ENCODE measurements at places on chromosomes 2 and 18.

DNA sequence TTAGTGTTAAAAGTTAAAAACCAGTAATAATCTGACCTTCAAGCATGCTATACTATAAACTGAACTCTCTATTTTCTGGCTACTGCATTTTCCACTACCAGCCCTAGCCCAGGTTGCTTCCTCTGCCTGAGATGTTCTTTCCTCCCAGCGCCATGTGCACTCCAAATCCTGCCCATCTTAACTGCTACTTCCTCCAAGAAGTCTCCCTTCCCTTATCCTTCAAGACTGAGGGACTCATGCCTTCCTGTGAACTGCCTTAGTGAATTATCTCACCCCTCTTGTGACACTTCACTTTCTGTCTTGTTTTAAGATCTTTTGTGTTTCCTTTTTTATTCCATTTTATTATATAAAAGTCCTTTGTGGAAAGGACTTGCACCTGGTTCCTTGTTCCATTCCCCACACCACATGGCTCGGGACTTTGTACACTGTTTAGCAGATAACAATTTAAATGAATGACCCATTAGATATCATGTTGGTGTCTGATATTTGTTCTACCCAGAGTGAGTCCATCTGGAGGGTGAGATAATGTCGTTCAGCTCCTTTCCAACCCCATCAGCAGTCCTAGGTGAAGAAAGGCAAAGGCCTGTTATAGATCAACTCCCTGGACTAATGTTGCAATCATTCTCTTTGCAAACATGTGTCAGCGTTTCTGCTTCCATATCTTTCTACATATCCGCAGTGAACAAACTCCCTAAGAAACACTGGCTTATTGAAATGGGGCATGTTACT lies 20.9 kb upstream of the AGFG1 start:
- no peak for DNase-seq
- no peaks in the 10 kb centered on the region for H3K27me3 ChIP-seq
- no peaks in the 10 kb centered on the region for H3K4me1 ChIP-seq
- H3K4me3 ChIP-seq: no peak overlapping the region
- no peaks in the 10 kb centered on the region for H3K36me3 ChIP-seq

GRCh38 chr2:82839036-82839435 lies 1620.0 kb downstream of the SUCLG1 start:
- H3K4me1 ChIP-seq: no peaks in the 10 kb centered on the region
- no peak overlapping the region for H3K27ac ChIP-seq
- H3K4me3 ChIP-seq: no peak overlapping the region
- no peaks in the 10 kb centered on the region for H3K27me3 ChIP-seq

- peak overlapping the region; percentile 41 for H3K27ac ChIP-seq
- H3K27me3 ChIP-seq: no peaks in the 10 kb centered on the region
- peaks cover 4% of the 10 kb centered on the region for H3K4me1 ChIP-seq
- no peak for DNase-seq
Observed at GRCh38 chr2:37215250-37215649, 16.1 kb downstream of the CEBPZ start.

DNA sequence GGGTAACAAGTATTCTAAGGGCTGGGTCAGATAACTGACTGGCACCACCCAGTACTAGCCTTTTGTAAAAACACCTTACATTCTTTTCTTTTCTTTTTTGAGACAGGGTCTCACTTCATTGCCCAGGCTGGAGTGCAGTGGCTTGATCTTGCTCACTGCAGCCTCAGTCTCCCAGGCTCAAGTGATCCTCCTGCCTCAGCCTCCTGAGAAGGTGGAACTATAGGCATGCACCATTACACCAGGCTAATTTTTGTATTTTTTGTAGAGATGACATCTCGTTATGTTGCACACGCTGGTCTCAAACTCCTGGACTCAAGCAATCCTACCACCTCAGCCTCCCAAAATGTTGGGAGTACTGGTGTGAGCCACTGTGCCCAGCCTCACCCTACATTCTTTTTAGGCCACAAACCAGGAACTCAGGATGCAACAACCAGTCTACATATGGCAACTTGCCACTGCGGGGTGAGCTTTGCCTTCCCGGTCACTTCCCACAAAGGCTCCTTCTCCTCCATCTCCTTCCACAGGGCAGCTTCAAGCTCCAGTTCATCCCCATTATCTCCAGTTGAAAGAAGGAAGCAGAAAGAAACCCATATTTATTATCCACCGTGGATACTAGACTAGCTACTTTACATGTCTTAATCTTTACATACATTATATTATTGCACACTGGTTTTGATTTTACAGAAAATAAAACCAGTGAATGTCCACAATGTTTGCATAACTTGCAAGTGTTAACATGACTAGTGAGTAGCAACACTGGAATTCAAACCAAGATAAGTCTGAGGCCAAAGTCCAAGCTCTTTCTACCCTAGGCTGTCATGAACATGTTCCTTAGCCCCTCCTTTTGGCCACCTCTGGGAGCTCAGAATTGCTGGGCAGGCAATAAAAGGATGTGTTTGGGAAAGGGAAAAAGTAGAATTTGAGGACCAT lies 23.7 kb upstream of the AP1S3 start:
- H3K4me3 ChIP-seq: no peak overlapping the region
- peaks cover 25% of the 10 kb centered on the region for H3K4me1 ChIP-seq
- no peak for DNase-seq
- no peak overlapping the region for H3K27ac ChIP-seq
- H3K27me3 ChIP-seq: no peaks in the 10 kb centered on the region

GRCh38 chr2:2166881-2167280 lies 164.2 kb downstream of the MYT1L start:
- no peaks in the 10 kb centered on the region for H3K27me3 ChIP-seq
- H3K4me1 ChIP-seq: peaks cover 3% of the 10 kb centered on the region

- no peak for DNase-seq
- no peaks in the 10 kb centered on the region for H3K36me3 ChIP-seq
- no peaks in the 10 kb centered on the region for H3K27me3 ChIP-seq
Observed at GRCh38 chr18:51107598-51108305, 77.7 kb downstream of the SMAD4 start.

DNA sequence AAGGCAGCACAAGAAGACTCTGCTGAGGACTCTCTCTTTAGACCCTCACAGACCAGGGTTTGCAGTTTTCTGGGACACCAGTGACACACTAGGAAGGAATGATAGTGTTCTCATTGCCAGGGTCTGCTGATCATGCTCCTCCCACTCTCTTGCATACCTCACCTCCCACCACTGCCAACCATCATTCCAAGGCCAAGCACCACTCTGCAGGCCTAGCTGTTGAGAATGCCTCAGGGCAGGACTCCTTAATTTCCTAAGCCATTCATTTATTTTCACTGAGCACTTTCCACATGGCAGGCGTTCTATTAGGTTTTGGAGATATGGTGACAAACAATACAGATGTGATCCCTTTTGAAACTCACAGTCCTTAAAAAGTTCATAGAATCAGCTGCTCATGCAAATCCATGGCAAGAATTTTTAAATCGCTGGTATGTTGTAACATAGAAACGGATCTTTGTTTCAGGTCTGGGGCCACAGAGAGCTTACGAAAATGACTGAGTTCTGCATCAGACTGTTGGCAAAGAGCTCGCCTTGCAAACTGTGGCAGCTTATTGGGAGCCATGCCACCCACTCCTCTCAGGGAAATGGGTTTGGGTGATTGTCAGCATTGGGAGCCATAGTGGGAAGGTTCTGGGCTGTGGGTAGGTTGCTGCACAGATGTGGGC lies 78.5 kb downstream of the XDH start:
- no peak overlapping the region for H3K4me3 ChIP-seq
- H3K27me3 ChIP-seq: peaks cover 8% of the 10 kb centered on the region
- DNase-seq: no peak
- H3K27ac ChIP-seq: no peak overlapping the region
- no peaks in the 10 kb centered on the region for H3K4me1 ChIP-seq

GRCh38 chr2:109624339-109624738 lies 10.2 kb downstream of the SOWAHC start:
- no peak overlapping the region for H3K27ac ChIP-seq
- no peak for DNase-seq
- H3K4me1 ChIP-seq: no peaks in the 10 kb centered on the region
- H3K27me3 ChIP-seq: peaks cover 9% of the 10 kb centered on the region
- no peak overlapping the region for H3K4me3 ChIP-seq

DNA sequence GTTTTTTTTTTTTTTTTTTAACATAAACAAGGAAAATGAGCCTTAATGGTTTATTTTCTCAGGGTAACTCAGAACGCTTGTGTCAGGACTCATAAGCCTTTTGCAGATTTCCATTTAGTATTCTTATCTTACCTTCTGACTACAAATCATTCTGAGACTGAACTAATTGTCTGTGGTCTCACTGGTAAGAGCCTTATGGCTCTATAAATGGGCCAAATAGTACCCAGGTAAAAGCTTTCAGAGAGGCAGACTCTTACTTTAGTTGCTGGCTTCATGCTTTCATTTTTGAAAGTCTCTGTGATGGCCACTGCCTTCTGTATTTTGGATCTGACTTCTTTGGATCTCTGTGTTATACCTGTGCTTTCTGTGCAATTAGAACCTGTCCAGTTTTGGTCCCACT lies 403.4 kb downstream of the RIT2 start:
- no peak for DNase-seq
- H3K27ac ChIP-seq: no peak overlapping the region
- H3K27me3 ChIP-seq: no peaks in the 10 kb centered on the region
- H3K4me3 ChIP-seq: no peak overlapping the region

DNA sequence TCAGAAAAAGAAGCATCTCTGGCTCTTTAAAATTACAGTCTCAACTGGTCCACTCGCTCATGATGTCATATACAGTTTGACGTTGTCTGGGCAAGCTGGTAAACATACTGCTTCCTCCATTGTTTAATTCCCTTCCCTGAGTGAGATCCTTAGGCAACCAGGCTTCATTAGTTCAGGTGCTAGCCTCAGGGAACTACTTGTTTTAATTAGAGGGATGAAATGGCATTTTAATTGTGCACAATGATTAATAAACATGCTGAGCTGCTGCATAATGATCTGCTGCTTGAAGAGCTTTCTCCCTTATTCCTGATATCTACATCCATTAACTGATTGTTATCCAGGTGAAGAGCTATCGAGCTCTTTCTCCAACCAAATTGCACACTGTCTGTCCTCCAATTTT lies 195.6 kb upstream of the ETAA1 start:
- H3K4me1 ChIP-seq: no peaks in the 10 kb centered on the region
- no peak for DNase-seq
- H3K27me3 ChIP-seq: no peaks in the 10 kb centered on the region
- H3K4me3 ChIP-seq: no peak overlapping the region
- H3K27ac ChIP-seq: no peak overlapping the region

DNA sequence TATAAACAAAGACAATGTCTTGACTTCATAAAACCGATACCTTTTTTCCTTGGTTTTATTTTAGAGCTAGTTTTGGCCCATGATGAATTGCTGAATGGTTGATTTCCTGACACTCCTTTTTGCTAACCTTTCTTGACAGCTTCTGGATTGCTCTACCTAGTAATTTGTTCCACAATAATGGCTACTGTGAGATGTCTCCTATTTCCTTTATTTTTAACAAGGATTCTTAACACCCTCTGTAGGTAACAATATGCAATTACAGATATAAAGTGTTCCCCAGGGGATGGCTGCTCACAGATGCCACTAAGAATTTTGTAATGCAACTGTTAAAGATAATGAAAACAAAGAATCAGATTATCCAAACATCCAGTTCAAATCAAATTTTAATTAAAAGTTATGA lies 100.8 kb upstream of the ATP5MC3 start:
- no peaks in the 10 kb centered on the region for H3K36me3 ChIP-seq
- peaks cover 9% of the 10 kb centered on the region for H3K27me3 ChIP-seq
- no peak overlapping the region for H3K27ac ChIP-seq
- no peak for DNase-seq
- no peaks in the 10 kb centered on the region for H3K4me1 ChIP-seq
- H3K4me3 ChIP-seq: no peak overlapping the region

DNA sequence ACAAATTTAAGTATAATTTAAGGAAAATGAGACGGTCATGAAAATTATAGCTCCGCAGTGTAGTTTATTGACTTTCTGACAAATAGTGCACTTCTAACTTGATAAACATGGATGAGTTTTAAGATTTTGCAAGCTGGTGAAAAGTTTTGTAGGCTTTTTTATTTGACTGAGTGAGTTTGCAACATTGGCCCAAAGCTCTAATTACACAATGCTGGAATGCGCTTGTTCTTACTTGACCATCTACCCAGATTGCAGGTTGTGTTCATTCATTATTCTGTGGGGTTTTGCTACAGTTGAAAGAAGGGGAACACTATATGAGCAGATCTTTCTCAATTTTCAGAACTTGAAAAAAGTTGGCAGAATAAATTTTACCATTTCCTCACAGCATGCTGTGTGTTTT lies 13.5 kb downstream of the SPOPL start:
- peaks cover 18% of the 10 kb centered on the region for H3K4me1 ChIP-seq
- no peak overlapping the region for H3K27ac ChIP-seq
- H3K27me3 ChIP-seq: peaks cover 13% of the 10 kb centered on the region
- DNase-seq: no peak

DNA sequence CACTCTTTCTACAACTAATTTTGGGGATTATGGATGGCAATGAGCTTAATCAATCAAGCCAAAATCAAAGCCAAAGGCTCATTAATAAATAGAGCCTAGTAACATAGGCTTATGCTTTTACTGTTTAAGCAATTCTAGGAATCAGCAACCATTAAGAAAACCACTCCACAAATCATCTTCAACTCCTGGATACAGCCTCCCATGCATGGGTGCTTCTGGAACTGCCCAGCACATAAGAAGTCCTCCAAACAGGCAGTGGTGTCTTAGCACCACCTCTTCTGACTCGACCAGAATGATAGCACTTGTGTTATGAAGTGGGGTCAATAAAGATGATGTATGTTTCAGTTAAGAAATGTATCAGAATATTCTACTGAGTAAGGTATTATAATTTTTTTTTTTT lies 104.4 kb upstream of the SERPINE2 start:
- H3K36me3 ChIP-seq: no peaks in the 10 kb centered on the region
- DNase-seq: no peak
- H3K4me1 ChIP-seq: no peaks in the 10 kb centered on the region
- no peak overlapping the region for H3K4me3 ChIP-seq
- H3K27ac ChIP-seq: no peak overlapping the region
- peaks cover 9% of the 10 kb centered on the region for H3K27me3 ChIP-seq

DNA sequence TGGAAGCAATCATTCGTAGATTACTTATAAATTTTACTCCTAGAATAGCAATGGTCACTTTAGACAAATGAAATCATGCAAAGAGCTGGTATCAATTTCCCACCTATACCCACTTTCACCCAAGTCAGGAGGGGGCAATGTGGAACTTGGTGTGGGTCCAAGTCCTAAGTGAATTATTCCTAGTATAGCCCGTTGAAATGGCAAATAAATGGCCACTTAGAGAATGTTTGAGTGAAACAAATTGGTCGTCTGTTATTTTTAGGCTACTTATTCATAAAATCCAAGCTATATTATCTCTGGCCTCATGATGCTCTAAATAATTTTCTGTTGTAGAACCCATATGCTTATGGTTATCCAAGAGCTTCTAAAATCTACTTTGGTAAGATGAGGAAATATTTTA lies 98.1 kb downstream of the MYO3B start:
- H3K4me1 ChIP-seq: no peaks in the 10 kb centered on the region
- peaks cover 28% of the 10 kb centered on the region for H3K27me3 ChIP-seq
- no peaks in the 10 kb centered on the region for H3K36me3 ChIP-seq
- no peak for DNase-seq
- H3K4me3 ChIP-seq: no peak overlapping the region
- no peak overlapping the region for H3K27ac ChIP-seq

All from activated CD4-positive, alpha-beta T cell treated with anti-CD3 and anti-CD28 coated beads, Interleukin-2, amount 10 ng/mL, durations not matched to agents 7 days and 5 days (primary cell).